Prostate gland (tissue), 2 donors: ENCODE measurements at places on chromosomes 1 and 21. TPM values are rescaled to one million over a fixed set of nuclear protein-coding genes. Genes with fewer than 3 reads are reported as not detected.

GRCh38 chr1:89429062-89429461 is 65.2 kb downstream of the GBP6 start:
- H3K27ac ChIP-seq, result no peak overlapping the region
- H3K36me3 ChIP-seq, result no peaks in the 10 kb centered on the region
- H3K27me3 ChIP-seq, result no peaks in the 10 kb centered on the region

The RGS13 gene
- total RNA-seq, result not detected

DNA sequence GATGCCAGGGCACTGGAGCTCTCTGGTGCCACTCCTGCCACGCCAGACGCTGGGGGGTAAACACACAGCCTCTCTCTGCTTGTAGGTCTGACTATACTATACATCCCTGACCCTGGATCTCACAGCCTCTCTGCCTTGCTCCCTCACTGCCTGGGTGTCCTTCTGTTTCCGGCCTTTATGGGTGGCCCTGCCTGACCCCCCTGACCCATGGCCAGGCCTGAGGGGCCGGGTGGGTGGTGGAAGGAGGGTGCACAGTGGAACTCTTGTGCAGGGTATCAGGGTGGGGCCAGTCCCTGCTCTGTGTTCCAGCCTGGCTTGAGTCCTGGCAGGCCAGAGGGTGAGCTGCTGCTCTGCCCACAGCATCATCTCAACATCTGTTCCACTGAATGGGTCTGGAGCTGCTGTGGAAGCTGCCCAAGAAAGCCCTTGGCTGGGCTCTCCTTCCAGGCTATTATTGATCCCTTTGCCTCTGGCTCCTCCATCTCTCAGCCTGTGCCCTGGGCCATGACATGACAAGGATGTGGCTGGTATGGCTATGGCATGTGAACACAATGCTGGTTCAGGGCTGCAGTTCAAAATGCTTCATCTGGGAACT is 17.2 kb upstream of the SYNC start:
- no peaks in the 10 kb centered on the region for H3K36me3 ChIP-seq
- no peak overlapping the region for H3K27ac ChIP-seq
- peaks cover 12% of the 10 kb centered on the region for H3K4me1 ChIP-seq
- no peaks in the 10 kb centered on the region for H3K27me3 ChIP-seq

The MX2 gene
- 1.7 TPM for total RNA-seq

DNA sequence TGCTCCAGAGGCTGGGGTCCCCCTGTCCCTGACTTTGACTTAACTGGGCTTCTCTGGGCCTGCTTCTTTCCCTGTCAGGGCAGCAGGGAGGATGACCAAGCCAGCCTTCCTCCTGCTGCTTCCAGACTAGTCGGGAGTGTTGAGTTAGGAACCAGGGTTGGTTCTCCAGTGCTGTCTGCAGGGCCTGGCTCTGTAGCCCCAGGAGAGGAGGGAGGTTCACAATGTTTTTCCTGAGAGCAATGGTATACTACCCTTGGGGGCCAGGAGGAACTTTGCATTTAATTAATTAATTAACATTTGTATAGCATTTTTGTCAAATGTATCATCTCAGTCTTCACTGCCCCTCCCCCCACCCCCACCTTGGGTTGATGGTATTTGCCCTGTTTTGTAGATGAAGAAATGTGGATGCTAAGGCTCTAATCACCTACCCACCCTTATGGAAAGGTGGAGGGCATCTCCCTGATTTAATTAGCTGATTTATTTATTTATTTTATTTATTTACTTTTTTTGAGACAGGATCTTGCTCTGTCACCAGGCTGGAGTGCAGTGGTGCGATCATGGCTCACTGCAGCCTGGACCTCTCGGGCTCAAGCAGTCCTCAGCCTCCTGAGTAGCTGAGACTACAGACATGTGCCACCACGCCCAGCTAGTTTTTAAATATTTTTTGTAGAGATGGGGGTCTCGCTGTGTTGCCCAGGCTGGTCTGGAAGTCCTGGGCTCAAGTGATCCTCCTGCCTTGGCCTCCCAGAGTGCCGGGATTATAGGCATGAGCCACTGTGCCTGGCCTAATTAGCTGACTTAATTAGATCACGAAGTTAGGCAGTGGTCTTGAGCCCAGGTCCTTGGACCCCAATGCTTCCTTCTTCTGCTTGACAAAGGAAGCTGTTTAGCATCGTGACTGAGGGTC is 6.6 kb downstream of the H6PD start:
- no peaks in the 10 kb centered on the region for H3K27me3 ChIP-seq
- H3K36me3 ChIP-seq, result no peaks in the 10 kb centered on the region
- DNase-seq, result no peak
- H3K27ac ChIP-seq, result peak overlapping the region; percentile 95
- no peak overlapping the region for H3K4me3 ChIP-seq

The MAP1LC3C gene
- total RNA-seq, result not detected

GRCh38 chr1:148355976-148356375 is 127.1 kb downstream of the PPIAL4G start:
- DNase-seq, result no peak
- H3K4me3 ChIP-seq, result no peak overlapping the region
- no peaks in the 10 kb centered on the region for H3K36me3 ChIP-seq
- no peaks in the 10 kb centered on the region for H3K4me1 ChIP-seq
- H3K27me3 ChIP-seq, result peaks cover 3% of the 10 kb centered on the region
- H3K27ac ChIP-seq, result no peak overlapping the region

GRCh38 chr1:230824919-230825721 is 43.2 kb downstream of the C1orf198 start:
- DNase-seq, result no peak
- H3K4me1 ChIP-seq, result no peaks in the 10 kb centered on the region
- no peak overlapping the region for H3K27ac ChIP-seq
- H3K4me3 ChIP-seq, result no peak overlapping the region

The CREG1 gene
- total RNA-seq, result 204 TPM

The C1orf216 gene
- 10.1 TPM for total RNA-seq

The SAMSN1 gene
- 1.1 TPM for total RNA-seq

- H3K4me3 ChIP-seq, result no peak overlapping the region
- no peaks in the 10 kb centered on the region for H3K36me3 ChIP-seq
- no peak for DNase-seq
- no peak overlapping the region for H3K27ac ChIP-seq
- H3K4me1 ChIP-seq, result no peaks in the 10 kb centered on the region
These were observed 189.7 kb downstream of the TOMM20 start for GRCh38 chr1:234938924-234939323.
